Right ventricle myocardium superior (tissue), 1 donor: ENCODE measurements at places on chromosomes 6 and 20. TPM values are rescaled to one million over a fixed set of nuclear protein-coding genes. Genes with fewer than 3 reads are reported as not detected.

The BICRAL gene
- total RNA-seq: 10.8 TPM

The GNAS-AS1 gene
- 0.13 TPM for total RNA-seq

The HTR1E gene
- not detected for total RNA-seq

The BMP6 gene
- total RNA-seq: 2.6 TPM

The SLC44A4 gene
- total RNA-seq: not detected

The PAX1 gene
- total RNA-seq: not detected

The OTOR gene
- not detected for total RNA-seq

The DOP1A gene
- total RNA-seq: 13.0 TPM

The MAP3K5 gene
- 39.9 TPM for total RNA-seq

The IDH3B gene
- total RNA-seq: 277 TPM

The SLA2 gene
- 0.32 TPM for total RNA-seq

The FABP7 gene
- not detected for total RNA-seq

The SLC4A11 gene
- 0.16 TPM for total RNA-seq
